ENCODE measurements at places on chromosomes 13 and 19.

GRCh38 chr19:51009061-51009891 lies 7.9 kb upstream of the KLK8 start:
- no peak for DNase-seq

- DNase-seq: no peak
These were observed 20.9 kb downstream of the XRCC1 start for GRCh38 chr19:43554317-43554895.

GRCh38 chr19:2495130-2495641 lies 19.3 kb downstream of the GADD45B start:
- DNase-seq: peak; percentile 81

DNA sequence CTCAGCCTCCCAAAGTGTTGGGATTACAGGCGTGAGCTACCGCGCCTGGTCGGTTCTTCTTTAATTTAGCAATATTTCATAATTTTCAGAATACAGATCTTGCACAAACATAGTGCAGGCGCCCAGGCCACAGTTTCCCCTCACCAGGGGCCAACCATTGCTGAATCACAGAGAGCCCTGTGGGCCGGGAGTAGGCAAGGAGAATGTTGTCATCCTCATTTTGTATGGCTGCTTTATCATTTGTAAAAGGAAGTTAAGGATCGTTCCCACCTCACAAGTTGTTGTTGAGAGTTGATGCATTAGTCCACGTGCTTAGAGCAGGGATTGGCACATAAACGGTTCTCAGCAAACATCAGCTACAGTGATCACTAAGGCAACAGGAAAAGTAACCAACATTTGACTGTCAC lies 30.2 kb downstream of the MEIS3 start:
- DNase-seq: no peak

GRCh38 chr13:101829484-101829883 lies 377.0 kb downstream of the ITGBL1 start:
- peak; percentile 1 for DNase-seq

- DNase-seq: no peak
These were observed 23.9 kb downstream of the OPA3 start for GRCh38 chr19:45560686-45561085.

GRCh38 chr13:109256866-109257760 lies 529.3 kb downstream of the IRS2 start:
- peak; percentile 95 for DNase-seq

DNA sequence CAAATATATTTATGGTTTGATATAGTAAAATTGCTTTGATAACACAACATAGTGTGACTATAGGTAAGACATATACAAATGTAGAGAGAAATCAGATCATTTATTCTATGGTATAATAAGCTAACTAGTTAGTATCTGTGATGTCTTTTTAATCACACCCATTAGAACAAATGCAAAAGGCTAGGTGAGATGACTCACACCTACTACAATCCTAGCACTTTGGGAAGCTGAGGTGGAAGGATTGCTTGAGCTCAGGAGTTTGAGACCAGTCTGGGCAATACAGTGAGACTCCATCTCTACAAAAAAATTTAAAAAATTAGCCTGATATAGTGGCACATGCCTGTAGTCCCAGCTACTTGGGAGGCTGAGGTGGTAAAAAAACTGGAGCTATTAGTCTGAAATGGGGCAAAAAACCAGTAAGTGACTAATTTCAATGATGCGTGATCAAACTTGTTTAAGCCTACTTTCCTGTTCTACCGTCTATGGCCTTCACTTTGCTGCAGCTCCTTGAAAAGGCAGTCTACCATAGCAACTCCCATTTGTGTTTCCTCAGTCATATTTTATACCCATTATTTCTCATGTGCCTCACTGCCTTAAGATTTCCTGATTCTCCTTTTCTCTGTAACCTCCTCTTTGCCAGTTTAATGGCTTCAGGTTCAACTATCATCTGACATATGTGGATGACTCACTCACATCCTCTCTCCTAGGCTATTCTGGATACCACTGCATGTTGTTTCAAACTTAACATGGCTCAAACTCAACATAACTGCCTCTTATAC lies 12.5 kb downstream of the ALG5 start:
- DNase-seq: no peak

- no peak for DNase-seq
These were observed 11.3 kb upstream of the PNMA8A start for GRCh38 chr19:46482631-46483030.

DNA sequence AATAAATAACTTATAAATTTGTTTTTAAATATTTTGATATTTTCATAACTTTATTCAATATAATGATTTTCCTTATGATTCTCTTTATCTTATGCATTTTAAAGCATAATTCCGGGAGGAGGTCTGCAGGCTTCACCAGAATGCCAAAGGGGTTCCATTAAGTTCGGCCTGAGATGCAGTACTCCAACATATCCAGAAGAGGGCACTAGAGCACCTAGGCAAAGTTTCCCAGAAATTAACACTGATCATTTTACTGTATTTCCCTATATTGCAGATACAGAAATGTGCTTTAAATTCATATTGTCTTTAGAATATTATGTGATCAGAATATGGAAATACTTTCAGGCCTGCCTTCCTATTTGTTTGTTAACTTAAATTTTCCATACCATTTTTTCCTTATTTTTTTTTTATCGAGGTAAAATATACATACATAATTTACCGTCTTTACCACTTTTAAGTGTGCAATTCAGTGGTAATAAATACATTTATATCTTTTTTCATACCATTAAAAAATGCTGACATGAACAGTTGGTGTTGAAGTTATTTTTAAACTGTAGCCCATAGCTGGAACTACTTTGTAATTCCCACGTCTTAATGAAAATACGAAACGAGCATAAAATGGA lies 58.9 kb upstream of the TM9SF2 start:
- DNase-seq: peak; percentile 59

- DNase-seq: no peak
These were observed 3.0 kb upstream of the NANOS2 start for GRCh38 chr19:45917421-45918091.

DNA sequence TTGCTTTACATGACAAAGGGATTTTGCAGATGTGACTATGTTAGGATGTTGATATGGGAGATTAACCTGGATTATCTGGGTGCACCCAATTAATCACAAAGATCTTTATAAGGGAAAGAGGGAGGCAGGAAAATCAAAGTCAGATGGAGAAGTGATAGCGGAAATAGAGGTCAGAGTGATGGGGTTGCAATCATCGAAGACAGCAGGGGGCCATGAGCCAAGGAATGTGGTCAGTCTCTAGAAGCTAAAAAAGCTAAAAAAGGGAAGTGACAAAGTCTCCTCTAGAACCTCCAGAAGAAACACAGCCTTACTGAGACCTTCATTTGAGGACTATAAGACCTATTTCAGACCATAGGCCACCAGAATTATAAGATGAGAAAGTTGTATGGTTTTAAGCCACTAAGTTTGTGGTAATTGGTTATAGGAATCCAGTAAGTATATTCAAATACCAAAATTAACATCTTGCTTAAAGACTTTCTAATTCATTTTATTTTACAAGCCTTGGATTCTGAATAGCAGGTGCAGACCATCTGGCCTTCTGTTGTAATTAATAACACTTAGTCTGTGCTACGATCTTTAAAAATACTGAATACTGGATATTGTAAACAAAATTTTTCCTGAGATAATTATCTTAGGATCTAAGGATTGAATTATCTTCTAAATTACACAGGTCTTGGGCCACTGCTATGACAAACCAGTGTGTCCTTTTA lies 493.4 kb upstream of the PCDH20 start:
- DNase-seq: no peak

GRCh38 chr13:53250977-53251376 lies 222.4 kb downstream of the OLFM4 start:
- no peak for DNase-seq

GRCh38 chr19:53519446-53519845 lies 18.5 kb upstream of the ZNF331 start:
- no peak for DNase-seq

DNA sequence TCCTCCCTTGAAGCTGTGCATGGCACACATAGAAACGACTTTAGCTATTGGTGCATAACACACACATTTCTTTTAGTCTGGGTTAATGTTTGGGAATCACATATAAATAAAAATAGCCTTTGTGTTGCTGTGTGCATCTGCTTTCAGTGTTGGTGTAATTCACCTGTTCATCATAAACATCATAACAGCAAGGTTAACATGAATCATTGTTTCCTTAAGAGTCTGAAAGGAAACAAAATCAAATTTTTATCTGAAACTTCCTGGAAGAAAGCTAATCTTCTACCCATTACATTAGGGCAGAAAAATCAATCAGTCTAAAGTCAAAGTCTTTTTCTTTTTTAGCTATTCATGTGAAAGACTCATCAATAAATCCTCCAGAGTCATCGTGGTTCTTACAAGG lies 35.0 kb upstream of the TNFSF11 start:
- no peak for DNase-seq

DNA sequence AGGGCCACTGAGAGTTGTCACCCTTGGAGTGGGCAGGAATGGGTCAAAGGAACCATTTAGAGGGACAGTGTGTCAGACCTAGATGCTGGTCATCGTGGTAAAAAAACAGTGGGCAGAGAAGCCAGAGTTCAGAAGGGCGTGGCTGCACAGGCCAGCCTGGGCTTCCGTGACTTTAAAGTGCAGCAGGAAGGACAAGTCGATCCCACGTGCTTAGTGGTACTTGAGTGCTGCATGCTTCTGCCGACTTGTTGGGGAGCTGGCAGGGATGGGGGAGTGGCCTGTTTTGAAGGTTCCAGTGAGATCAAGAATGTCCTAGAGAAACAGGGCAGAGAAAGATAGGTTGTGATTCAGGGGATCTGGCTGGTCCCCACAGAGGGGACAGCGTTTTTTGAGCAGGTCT lies 17.0 kb downstream of the LYL1 start:
- no peak for DNase-seq

- DNase-seq: peak; percentile 85
These were observed 6.0 kb downstream of the PNMA8B start for GRCh38 chr19:46489445-46490272.

DNA sequence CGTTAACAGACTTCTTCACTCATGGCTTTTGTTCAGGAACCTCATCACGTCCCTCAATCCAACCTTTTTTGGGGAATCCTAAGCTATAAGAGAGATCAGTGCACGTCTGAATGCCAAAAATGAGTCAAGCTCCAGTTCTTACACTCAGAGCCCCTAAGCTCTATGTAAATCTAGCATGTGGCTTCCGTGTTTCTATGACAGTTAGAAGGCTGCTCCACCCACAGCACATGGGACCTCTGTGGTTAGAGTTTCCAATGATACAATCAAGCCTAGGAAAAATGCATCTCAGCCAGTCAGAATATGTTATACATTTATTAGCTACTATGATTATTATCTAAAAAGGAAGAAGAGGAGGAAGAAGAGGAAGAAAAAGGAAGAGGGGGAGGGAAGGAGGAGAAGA lies 135.9 kb downstream of the ENOX1 start:
- no peak for DNase-seq

GRCh38 chr13:41107104-41107571 lies 25.5 kb downstream of the KBTBD6 start:
- DNase-seq: no peak

GRCh38 chr13:103282571-103283450 lies 216.6 kb upstream of the SLC10A2 start:
- peak; percentile 90 for DNase-seq

DNA sequence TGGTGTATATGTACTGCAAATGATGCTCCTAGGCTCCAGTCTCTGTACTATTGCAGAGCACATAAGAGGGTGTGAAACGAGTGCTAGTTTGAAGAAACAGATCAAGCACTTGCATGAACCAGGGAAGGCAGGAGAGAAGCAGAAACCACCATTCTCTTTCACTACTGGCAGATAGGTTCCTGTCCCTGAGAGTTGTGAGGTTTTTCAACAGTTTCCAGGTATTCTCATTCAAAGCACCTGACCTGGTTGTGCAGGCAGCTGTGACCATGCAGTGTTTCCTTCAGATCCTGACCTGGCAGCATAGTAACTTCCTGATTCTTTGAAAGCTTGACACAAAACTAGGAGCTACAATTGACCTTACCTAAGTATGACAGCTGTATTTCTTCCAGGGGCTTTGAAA lies 164.9 kb downstream of the UFM1 start:
- DNase-seq: no peak

- DNase-seq: no peak
These were observed at the start of gene CYP2A13 for GRCh38 chr19:41088151-41088550. TSS of gene CYP2A13 (plus strand) at chr19:41088451. CDS start at chr19:41088472, 21 bp downstream.

- peak; percentile 8 for DNase-seq
These were observed 199.7 kb upstream of the TSHZ3 start for GRCh38 chr19:31548941-31549340.

DNA sequence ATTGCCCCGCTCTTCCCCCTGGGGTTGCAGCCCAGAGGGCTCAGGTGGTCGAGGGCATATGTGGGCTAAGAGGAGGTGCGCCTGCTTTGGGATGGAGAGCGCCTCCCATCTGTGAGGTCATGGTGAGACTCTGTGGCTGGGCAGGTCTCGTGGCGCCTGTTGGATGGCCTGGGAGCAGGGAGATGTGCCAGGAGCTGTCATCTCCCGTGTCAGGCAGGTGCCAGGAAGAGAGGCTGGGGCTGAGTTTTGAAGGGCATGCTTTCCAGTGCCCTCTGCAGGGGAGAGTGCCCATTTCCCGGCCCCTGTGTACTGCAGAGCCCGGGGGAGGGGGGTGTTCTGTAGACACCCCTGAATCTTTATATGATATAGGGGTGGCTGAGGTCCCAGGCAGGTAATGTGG lies 2.8 kb downstream of the WTIP start:
- DNase-seq: no peak

- DNase-seq: no peak
These were observed 6.1 kb downstream of the FSD1 start for GRCh38 chr19:4310247-4311121.

DNA sequence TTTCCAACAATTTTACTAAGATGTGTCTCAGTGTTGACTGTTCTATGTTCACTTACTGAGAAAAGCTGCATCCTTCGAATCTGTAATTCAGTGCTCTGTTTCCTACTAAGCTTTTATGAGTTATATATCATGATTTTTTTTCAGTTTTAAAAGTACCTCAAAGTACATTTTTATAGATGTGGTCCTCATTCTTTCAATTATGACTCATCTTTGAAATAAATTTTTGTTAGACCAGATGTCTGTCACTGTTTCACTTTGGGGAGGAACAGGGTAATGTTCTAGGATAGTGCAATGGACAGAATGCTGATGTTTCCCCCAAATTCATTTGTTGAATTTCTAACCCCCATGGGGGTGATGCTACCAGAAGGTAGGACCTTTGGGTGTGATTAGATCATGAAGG lies 74.8 kb downstream of the NALCN start:
- no peak for DNase-seq

DNA sequence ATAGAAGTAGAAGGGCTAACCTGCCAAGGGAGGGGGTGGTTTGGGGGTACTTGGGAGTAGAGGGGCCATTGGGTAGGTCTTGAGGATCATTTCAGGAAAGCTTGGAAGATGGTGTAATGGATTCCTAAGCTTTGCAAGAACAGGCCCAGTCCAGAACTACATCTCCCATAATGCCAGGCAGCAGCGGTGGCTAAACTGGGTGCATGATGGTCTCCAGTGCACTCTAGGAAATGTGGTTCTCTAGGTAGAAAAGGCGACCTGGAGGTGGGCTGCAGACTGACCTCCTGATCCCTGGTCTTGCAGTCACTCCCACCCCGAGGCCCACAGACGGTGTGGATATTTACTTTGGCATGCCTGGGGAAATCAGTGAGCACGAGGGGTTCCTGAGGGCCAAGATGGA lies 3.8 kb downstream of the APLP1 start:
- DNase-seq: no peak

GRCh38 chr13:38684714-38685113 lies 2.2 kb upstream of the FREM2 start:
- no peak for DNase-seq

GRCh38 chr13:96090240-96091101 lies 564 bp downstream of the HS6ST3 start:
- DNase-seq: peak; percentile 58

GRCh38 chr13:85521657-85522056 lies 277.6 kb downstream of the SLITRK6 start:
- DNase-seq: no peak

Measured in astrocyte of the hippocampus (primary cell).